ENCODE measurements at places on chromosomes 4 and X.

DNA sequence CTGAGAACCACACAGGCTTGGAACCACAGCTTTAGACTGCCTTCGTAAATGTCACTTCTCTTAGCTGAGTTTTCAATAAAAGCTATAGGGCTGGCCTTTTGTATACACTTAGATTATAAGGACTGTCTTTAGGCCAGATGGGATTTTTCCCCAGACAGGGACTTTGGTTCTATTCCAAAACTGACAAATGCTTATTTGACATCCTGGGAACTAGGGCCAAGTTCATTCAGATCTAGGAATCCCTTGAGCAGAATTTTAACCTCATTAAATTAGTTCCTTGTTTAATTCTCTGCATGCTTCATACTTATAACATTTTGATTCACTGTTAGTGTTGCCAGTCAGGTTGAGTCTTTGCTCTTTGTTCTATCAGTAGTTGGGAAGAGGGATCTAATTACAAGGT is 23.1 kb downstream of the ZRSR2 start:
- DNase-seq = no peak

DNA sequence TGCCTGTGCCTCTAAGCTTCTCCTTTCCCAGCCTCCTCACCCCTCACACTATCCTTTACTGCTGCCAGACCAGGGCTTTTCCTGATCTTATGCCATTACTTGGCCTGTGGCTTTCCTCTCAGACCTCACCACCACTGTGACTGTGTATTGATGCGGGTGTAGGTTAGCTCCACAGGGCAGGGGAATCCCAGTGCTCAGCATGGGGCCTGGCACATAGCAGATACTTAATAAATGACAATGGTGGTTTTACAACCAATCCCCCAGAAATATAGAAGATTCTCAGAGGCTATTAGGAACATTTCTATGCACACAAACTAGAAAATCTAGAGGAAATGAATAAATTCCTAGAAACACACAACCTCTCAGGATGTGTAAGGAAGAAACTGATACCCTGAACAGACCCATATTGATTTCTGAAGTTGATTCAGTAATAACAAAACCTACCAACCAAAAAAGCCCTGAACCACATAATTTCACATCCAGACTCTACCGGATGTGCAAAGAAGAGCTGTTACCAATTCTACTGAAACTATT is 129.6 kb upstream of the QRFPR start:
- DNase-seq = no peak

GRCh38 chr4:144646523-144647094 is 653 bp downstream of the HHIP start:
- DNase-seq = no peak

- DNase-seq = no peak
These were observed 1203.5 kb downstream of the PCDH7 start for GRCh38 chr4:31923634-31924033.

DNA sequence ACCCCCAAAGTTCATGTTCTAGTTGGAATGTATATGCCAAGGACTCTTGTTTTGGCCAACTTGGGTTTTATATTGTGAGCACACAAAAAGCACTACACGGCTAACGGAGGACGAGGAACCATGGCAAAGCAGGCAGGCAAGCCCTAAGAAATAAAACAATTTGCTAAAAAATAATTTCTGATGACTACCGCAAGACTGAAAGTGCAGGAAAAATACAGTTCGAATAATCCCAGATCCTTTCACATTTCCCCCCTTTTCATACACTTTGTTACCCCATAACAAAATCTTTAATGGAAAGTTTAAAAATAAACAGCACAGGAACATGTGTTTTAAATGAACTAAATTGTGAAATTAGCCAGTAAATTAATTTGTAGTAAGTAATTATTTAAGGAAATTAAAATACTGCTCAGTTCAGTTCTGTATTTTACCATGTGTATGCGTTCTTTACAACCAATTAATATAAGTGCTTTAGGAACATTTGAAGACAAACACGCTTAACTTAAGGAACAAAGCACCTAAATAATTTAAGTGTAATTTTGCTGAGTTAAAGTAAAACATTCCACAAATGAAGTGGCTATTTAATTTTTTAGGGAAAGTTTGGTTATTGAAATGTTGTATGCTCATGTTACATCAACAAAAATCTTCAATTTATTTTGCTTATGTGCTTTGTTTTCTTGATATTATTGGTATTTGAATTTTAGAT is 12.4 kb upstream of the PITX2 start:
- no peak for DNase-seq

DNA sequence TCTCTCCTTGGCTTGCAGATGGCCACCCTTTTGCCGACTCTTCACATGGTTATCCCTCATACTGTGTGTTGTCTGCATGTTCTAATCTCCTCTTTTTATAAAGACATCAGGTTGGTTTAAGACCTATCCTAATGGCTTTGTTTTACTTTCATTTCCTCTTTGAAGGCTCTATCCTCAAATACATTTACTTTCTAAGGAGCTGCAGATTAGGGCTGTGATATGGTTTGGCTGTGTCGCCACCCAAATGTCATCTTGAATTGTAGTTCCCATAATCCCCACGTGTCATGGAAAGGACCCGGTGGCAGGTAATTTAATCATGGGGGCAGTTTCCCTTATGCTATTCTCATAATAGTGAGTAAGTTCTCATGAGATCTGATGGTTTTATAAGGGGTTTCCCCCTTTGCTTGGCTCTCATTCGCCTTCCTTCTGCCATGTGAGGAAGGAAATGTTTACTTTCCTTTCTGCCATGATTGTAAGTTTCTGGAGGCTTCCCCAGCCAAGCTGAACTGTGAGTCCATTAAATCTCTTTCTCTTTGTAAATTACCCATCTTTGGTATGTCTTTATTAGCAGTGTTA is 204.5 kb downstream of the RELL1 start:
- no peak for DNase-seq

GRCh38 chr4:38308728-38309311 is 348.6 kb downstream of the PTTG2 start:
- DNase-seq = no peak

DNA sequence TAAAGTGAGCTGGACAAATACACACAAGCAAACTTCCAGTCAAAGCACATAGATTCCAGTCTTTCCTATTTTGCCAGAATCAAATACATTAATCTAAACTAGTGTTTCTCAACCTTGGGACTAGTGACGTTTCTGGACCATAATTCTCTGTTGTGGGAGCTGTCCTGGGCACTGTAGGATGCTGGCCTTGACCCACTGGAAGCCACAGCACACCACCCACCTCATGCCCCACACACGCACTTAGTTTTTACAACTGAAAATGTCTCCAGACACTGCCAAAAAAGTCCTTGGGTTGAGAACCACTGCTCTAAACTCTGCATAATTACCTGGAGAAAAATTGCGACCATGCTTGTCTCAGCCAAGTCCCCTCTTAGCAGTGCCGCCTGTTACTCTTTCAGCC is 57.6 kb downstream of the MAP3K15 start:
- DNase-seq = no peak

- no peak for DNase-seq
These were observed 31.1 kb downstream of the CEP44 start for GRCh38 chr4:174314770-174315169.

- DNase-seq = no peak
These were observed 916 bp upstream of the POU4F2 start for GRCh38 chr4:146637621-146638332.

- no peak for DNase-seq
These were observed 93.1 kb downstream of the PCDH19 start for GRCh38 chrX:100316987-100317386.

DNA sequence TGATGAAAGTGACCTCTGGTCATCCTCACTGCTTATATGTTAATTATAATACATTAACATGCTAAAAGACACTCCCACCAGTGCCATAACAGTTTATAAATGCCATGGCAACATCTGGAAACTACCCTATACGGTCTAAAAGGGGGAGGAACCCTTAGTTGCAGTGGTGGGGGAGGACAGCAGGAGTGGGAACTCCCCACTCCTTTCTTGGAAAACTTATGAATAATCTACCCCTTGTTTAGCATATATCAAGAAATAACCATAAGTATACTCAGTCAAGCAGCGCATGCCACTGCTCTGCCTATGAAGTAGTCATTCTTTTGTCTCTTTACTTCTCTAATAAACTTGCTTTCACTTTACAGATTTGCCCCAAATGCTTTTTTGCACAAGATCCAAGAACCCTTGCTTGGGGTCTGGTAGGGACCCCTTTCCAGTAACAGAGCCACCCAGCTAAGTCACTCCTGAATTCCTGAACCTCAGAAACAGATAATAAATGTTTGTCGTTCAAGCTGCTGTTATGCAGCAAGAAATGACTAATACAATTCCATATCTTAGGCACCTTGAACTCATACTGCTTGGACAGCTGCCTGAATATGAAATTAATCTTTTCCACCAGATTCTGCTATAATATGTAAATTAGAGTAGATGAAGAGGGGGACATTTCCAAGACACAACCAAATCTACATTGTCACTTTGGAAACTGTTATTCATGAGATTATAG is 14.4 kb upstream of the REPS2 start:
- DNase-seq = no peak

DNA sequence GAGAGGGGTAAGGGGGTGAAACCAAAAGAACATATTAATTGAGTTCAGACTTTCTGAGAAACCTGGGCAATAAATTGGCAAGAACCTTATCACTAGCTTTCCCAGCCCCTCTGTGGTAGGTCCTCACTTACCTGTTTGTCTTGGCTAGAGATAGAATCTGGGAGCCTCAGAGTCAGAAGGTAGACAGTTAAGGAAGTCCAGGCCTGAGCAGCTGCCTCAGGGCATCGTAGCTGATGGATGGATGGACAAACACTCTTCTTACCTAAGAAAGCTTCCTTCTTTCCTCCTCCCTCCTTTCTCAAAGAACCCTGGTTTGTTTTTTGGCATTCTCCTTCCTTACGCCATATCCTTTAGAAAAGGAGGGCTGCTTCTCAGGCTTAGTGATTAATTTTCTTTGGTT is 24.4 kb downstream of the FRAS1 start:
- DNase-seq = no peak

GRCh38 chrX:96244955-96245354 is 439.7 kb upstream of the DIAPH2 start:
- no peak for DNase-seq

DNA sequence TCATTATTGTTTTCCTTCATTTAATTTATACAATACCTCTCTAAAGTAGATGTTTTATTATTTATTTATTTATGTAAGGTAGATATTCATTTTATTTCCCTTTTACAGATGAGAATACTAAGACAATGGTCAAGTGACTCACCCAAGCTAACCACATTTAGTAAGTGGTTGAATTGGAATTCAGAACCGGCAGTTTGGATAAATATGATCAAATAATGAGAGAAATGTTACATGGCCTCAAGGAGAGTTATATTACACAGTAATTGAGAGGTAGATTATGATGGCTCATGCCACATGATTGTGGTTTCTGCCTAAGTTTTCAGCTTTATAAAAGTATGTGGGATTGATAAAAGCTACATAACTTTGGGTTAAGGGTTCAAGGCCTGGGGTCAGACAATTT is 239.4 kb upstream of the BOD1L1 start:
- DNase-seq = no peak

DNA sequence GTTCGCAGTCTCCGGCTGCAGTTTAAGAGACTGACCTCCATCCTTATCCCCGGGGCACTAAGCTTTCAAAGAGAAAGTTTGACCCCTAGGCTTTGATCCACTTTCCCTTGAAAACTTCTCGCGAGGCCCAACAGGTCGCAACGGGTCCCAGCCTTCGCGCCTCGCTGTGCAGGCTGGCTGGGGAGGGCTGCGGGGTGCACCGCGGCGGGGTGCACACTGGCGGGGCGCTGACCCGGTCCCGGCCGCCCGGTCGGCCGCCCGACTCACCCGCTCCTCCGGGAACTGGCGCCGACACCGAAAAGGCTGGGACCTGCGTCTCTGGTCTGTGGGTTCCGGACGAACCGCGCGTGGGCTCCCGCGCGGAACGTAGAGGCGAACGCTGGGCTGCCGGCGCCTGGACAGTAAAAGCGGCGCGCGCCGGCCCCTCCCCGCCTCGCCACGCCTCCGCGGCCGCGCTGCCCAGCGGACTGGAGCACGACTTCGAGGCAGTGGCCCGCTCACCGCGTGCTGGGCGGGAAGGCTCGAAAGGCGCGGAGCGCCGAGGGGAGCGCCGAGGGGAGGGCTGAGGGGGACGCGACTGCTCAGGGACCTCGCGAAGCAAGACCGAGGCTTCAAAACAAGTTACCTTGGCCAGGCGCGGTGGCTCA is at the start of gene TAF7L:
TAF7L (minus strand) TSS at position 378 of the 647 bp plus-strand sequence. CDS start 3,791 bp downstream, outside the sequence.
- no peak for DNase-seq

GRCh38 chrX:150258463-150259430 is 104.4 kb upstream of the MAMLD1 start:
- no peak for DNase-seq

GRCh38 chr4:7645956-7646355 is 211.2 kb upstream of the PSAPL1 start:
- DNase-seq = no peak

DNA sequence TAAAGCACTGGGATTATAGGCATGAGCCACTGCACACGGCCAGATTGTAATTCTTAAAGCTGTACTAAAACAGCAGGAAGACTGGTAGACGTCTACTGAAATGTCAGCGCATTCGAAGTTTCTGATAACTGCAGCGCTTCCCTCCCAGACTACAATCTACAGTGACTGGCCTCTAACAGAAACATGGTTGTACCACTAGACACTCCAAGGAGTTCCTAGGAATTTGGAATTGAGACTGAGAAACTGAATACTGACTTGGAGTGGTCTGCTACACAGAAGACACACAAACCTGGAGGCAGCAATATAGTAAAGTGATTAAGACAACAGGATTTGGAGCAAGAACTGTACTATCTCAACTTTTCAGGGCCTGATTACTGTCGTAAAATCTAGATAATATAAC is 937 bp downstream of the HELQ start:
- DNase-seq = no peak

DNA sequence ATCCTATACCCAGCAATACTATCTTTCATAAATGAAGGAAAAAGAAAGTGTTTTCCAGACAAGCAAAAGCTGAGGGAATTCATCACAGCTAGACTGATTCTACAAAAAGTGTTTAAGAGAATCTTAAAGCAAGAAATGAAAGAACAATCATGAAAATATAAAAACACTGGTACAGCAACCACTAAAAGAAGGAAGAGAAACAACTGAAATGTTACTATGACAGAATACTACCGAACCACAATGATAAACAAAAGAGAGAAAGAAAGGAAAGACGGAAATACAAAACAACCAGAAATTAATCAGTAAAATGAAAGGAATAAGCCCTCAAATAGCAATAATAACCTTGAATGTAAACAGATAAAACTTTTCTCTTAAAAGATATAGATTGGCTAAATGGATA is 110.8 kb upstream of the AFF2 start:
- DNase-seq = no peak

GRCh38 chr4:128853741-128854140 is 44.2 kb downstream of the JADE1 start:
- no peak for DNase-seq
